ENCODE measurements at places on chromosomes 11 and 22. TPM values are rescaled to one million over a fixed set of nuclear protein-coding genes. Genes with fewer than 3 reads are reported as not detected.

DNA sequence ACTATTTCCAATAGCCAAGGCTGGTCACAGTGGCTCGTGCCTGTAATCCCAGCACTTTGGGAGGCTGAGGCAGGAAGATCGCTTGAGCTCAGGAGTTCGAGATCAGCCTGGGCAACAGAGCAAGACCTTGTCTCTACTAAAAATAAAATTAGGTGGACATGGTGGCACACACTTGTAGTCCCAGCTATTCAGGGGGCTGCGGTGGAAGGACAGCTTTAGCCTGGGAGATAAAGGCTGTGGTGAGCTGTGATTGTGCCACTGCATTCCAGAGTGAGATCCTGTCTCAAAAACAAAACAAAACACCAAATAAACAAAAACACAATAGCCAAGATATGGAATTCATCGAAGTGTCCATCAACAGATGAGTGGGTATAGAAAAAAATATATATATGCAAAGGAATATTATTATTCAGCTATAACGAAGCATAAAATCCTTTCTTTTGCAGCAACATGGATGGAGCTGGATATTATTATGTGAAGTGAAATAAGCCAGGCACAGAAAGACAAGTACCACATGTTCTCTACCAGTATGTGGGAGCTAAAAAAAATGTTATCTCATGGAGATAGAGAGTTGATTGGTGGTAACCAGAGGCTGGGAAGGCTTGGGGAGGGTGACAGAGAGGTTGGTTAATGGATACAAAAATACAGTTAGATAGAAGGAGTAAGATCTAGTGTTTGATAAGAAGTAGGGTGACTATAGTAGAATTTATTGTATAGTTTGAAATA lies 22.6 kb upstream of the DLAT start:
- no peak overlapping the region for H3K4me3 ChIP-seq
- DNase-seq, result no peak
- H3K27ac ChIP-seq, result no peak overlapping the region
- no peaks in the 10 kb centered on the region for H3K4me1 ChIP-seq

The PDGFB gene
- total RNA-seq, result 29.8 TPM

GRCh38 chr11:1121813-1122663 lies 35.7 kb upstream of the MUC5AC start:
- peaks cover 19% of the 10 kb centered on the region for H3K27me3 ChIP-seq
- no peaks in the 10 kb centered on the region for H3K4me1 ChIP-seq
- DNase-seq, result peak; percentile 61
- H3K4me3 ChIP-seq, result no peak overlapping the region
- H3K27ac ChIP-seq, result no peak overlapping the region
- no peaks in the 10 kb centered on the region for H3K36me3 ChIP-seq

The RFPL1 gene
- total RNA-seq, result not detected

DNA sequence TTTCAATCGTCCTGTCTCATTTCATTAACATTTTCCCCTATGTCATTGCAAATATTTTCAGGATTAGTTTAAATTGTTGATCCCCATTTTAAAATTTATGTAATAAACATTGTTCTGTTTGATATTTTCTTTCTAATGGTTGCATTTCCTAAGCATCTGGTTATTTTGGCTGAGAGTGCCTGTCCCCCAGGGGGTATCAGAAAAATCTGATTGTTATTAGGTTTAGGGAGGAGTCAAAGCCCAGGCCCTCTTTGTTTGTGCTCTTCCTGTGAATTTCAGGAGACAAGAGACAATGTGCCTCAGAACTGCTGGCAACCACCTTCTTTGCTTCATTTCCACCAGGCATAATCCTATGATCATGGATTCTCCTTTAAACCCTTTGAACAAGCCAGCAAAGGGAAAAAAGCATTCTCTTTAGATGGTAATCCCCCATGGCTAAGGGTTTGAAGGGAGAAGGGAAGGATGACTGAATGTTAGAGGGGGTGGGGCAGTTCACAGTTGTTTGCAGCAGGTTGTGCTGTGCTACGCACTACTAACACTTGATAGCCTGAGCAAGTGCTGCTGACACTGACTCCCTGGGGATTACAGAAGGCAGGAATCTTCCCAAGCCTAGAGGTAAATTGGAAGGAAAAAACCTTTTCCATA lies 462.4 kb upstream of the LRRC4C start:
- no peak overlapping the region for H3K4me3 ChIP-seq
- H3K27me3 ChIP-seq, result no peaks in the 10 kb centered on the region
- H3K4me1 ChIP-seq, result no peaks in the 10 kb centered on the region
- DNase-seq, result no peak
- no peak overlapping the region for H3K27ac ChIP-seq

- no peak for DNase-seq
- no peaks in the 10 kb centered on the region for H3K27me3 ChIP-seq
- no peaks in the 10 kb centered on the region for H3K36me3 ChIP-seq
Measured at GRCh38 chr11:101288392-101288791, 158.8 kb upstream of the PGR start.

- no peaks in the 10 kb centered on the region for H3K27me3 ChIP-seq
- H3K27ac ChIP-seq, result no peak overlapping the region
- H3K36me3 ChIP-seq, result peaks cover 15% of the 10 kb centered on the region
- H3K4me3 ChIP-seq, result no peak overlapping the region
Measured at GRCh38 chr22:46363611-46364321, 28.3 kb downstream of the TRMU start.

DNA sequence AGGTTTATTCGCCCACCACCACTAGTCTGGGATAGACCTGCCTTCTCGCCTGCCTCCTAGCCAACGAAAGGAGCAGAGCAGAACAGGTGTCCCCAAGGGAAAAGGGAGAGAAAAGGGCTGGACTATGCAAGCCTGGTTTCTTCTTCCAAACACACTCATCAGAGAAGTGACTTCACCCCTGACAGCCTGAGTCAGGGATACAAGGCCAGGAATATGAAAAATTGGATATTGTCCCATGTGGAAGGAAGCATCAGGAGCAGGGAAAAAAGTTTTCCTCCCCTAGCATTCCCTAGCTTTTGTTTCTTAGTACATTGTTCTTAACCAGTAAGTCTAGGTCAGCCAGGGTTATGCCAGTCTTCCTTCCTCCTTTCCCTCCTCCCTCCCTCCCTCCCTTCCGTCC lies 56.9 kb upstream of the TNRC6B start:
- DNase-seq, result no peak
- no peak overlapping the region for H3K27ac ChIP-seq
- no peaks in the 10 kb centered on the region for H3K27me3 ChIP-seq
- no peak overlapping the region for H3K4me3 ChIP-seq
- H3K36me3 ChIP-seq, result peaks cover 1% of the 10 kb centered on the region
- H3K4me1 ChIP-seq, result peaks cover 7% of the 10 kb centered on the region

DNA sequence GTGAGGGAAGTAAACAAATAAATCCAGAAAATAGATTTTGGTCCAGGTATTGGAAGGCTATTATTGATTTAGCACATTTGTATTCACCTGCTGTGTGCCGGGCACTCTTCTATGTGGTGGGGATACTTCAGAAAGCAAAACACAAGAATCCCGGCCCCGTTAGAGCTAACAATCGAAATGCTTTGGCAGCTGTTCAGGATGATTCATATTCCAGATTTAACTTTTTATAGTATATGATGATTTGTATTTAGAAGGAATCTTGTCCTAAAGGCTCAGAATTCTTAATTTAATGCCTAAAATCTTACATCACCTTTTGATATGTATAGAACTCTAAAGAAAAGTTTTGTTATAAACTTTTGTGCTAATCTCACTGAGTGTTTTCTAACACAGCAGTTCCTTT lies 28.0 kb downstream of the ZC3H12C start:
- peaks cover 5% of the 10 kb centered on the region for H3K4me1 ChIP-seq
- no peaks in the 10 kb centered on the region for H3K36me3 ChIP-seq
- H3K27ac ChIP-seq, result no peak overlapping the region
- H3K4me3 ChIP-seq, result no peak overlapping the region

GRCh38 chr11:116787786-116788486 lies at the start of gene ZPR1:
TSS of gene ZPR1 (minus strand) at chr11:116788023. CDS start at chr11:116787990, 33 bp downstream.
- H3K4me1 ChIP-seq, result peaks cover 21% of the 10 kb centered on the region
- H3K27ac ChIP-seq, result peak within 1 kb of the TSS; percentile 93
- peaks cover 35% of the 10 kb centered on the region for H3K36me3 ChIP-seq
- DNase-seq, result peak; percentile 95
- H3K4me3 ChIP-seq, result peak within 1 kb of the TSS; percentile 89

DNA sequence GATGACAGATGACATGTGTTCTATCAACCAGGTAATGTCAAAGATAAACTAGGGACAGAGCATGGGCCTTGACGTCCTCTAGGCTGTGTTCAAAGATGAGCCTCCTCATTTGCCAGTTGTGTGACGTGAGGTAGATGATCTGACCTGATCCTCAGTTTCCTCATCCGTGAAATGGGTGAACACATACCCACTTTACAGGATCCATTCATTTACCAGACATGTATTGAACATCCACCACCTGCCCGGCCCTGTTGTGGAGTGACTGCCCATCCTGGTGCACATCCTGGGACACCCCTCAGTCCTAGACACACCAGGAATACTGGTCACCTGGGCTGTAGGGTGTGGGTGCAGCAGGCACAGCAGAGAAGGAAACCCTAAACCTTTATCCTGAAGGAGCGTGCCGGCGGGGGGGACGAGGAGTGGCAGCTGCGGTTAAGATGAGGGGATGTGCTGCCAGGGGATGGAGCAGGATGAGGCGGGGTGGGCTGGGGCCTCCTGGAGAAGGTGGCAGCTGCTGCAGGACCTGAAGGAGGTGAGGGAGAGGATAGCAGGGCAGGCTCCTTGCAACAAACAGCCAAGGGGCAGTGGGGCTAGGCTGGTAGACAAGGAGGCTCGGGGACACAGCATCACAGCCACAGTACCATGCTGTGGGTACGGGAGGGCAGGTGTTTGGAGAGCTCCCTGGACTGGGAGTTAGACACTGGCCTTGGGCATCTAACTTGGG lies 8.4 kb downstream of the CLDN5 start:
- no peak overlapping the region for H3K4me3 ChIP-seq
- peak; percentile 61 for DNase-seq
- no peaks in the 10 kb centered on the region for H3K4me1 ChIP-seq

The MUC6 gene
- not detected for total RNA-seq

GRCh38 chr22:43202326-43202725 lies 15.4 kb upstream of the TTLL12 start:
- H3K4me1 ChIP-seq, result no peaks in the 10 kb centered on the region
- H3K27me3 ChIP-seq, result peaks cover 4% of the 10 kb centered on the region
- no peak overlapping the region for H3K4me3 ChIP-seq
- no peak overlapping the region for H3K27ac ChIP-seq

The GTSE1 gene
- 0.43 TPM for total RNA-seq

The OR5P2 gene
- 1.3 TPM for total RNA-seq

- no peak for DNase-seq
- H3K4me3 ChIP-seq, result no peak overlapping the region
- H3K4me1 ChIP-seq, result no peaks in the 10 kb centered on the region
- H3K36me3 ChIP-seq, result no peaks in the 10 kb centered on the region
- no peak overlapping the region for H3K27ac ChIP-seq
Measured at GRCh38 chr11:59818572-59818971, 8.0 kb upstream of the MRPL16 start.

GRCh38 chr11:15602785-15603567 lies 488.3 kb downstream of the INSC start:
- H3K27ac ChIP-seq, result no peak overlapping the region
- no peak overlapping the region for H3K4me3 ChIP-seq
- no peaks in the 10 kb centered on the region for H3K27me3 ChIP-seq

The RIMBP3C gene
- 0.41 TPM for total RNA-seq

DNA sequence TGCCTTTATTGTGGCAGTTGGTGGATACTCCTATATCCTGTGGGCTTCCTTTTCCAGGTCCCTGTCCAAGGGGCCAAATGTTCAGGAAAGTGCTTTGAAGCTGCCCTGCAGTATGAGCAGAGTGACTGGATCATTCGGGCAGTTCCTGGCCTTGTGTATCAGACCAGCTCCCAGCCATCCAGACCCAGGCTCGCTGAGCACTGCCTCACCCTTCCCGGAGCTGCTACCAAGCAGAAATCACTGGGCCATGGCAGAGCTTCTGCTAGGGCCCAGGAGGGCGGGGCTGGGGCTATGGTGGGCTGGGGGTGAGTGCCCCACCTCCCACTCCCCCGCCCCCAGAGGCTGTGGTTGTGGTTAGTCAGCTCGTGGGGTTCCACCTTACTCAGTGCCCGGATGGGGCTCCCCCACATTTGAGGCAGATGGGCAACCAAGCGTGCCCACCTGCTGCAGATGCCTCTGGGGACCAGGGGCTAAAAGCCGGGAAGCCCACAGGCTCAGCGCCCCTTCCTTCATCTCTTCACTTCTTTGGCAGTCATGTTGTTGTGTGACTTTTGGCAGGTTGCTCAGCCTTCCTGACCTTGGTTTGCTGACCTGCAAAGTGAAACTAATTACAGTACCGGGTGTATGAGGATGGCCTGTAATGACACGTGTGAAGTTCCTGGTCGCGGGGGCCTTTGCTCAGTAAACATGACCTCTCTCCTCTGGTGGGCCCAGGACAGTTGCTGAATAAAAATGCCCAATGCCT lies 2.1 kb upstream of the LRRC32 start:
- peaks cover 29% of the 10 kb centered on the region for H3K4me1 ChIP-seq
- H3K27me3 ChIP-seq, result peaks cover 13% of the 10 kb centered on the region
- H3K27ac ChIP-seq, result peak overlapping the region; percentile 36
- H3K36me3 ChIP-seq, result no peaks in the 10 kb centered on the region
- no peak for DNase-seq

GRCh38 chr11:58075781-58076180 lies 45.0 kb downstream of the OR6Q1 start:
- H3K4me3 ChIP-seq, result no peak overlapping the region
- H3K27ac ChIP-seq, result no peak overlapping the region
- H3K36me3 ChIP-seq, result no peaks in the 10 kb centered on the region
- DNase-seq, result no peak
- no peaks in the 10 kb centered on the region for H3K4me1 ChIP-seq
- no peaks in the 10 kb centered on the region for H3K27me3 ChIP-seq

The CHID1 gene
- 52.9 TPM for total RNA-seq

The DAGLA gene
- total RNA-seq, result 6.0 TPM

DNA sequence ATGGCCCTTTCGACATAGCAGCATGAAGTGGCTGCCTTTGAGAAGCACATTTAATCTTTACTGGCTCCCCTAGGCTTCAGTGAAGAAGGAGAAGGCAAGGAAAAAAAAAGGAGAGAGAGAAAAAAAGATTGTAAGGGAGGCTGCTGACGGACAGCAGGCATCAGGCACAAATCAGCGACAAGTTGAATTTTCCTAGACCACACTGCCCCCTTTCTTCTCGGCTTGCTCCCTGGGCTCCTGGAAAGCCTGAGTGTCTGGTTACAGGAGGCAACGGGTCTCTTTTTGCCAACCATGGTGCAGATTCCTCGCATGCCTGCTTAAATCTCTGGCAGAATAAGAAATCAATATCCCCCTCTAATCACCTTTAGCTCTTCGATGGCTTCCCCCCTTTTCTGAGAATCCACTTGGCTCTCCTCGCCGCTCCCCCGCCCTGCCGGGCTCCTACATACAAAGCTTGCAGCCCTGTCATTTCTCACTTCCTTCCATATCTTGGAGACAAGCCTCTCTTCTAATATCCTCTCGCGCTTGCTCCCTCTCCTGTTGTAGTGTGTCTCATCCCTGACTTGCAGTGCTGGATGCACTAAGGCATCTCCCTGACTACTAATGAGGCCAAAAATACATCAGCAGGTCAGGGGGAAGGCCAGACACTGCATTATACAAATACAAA lies 14.3 kb downstream of the BLID start:
- peaks cover 15% of the 10 kb centered on the region for H3K27me3 ChIP-seq
- H3K4me3 ChIP-seq, result peak overlapping the region; percentile 47
- peak overlapping the region; percentile 43 for H3K27ac ChIP-seq

- no peaks in the 10 kb centered on the region for H3K36me3 ChIP-seq
- H3K4me3 ChIP-seq, result no peak overlapping the region
- DNase-seq, result no peak
- no peaks in the 10 kb centered on the region for H3K27me3 ChIP-seq
- H3K4me1 ChIP-seq, result no peaks in the 10 kb centered on the region
- H3K27ac ChIP-seq, result no peak overlapping the region
Measured at GRCh38 chr11:15923183-15923582, 433.2 kb downstream of the SOX6 start.

The FAM118A gene
- 20.6 TPM for total RNA-seq
